ENCODE measurements at places on chromosomes 16 and 17.
A peak's percentile ranks its signal among the peaks of the same experiment; 100 is the strongest.

GRCh38 chr16:49884033-49885015, 28.4 kb upstream of the ZNF423 start:
- DNase-seq: no peak

DNA sequence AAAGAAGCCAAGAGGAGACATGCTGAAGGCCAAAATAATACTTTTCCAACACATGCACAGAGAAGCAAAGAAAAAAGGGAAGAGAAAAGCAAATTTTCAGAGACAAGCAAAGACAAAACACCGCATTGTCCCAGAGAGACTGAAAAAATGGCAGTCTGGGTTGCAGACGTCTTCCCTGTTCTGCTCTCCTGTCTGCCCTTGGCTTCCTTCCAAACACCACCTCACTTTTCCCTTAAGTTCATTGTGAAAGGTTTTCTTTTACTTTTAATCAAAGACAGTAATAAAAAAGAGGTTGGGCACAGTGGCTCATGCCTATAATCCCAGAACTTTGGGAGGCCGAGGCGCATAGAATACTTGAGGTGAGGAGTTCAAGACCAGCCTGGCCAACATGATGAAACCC, 21.2 kb upstream of the VAT1L start:
- DNase-seq: no peak

DNA sequence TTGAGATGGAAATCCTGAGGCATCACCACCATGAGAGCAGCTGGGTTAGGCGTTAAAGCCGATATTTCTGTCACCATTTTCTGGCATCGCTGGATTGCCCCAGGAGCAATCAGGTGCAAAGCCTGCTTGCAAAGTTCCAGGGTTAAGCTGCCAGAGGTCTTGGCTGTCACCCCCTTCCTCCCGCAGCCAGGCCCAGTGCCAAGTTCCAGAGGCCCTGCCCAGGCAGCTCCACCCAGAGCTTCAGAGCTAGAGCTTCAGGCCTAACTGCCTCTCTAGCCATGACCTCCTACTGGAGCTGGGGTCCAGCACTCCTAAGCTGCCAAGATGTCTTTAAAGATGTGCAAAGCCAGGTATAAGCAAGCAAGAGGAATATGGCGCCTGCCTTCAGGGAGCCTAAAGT, 8.8 kb upstream of the TMEM238L start:
- DNase-seq: no peak

GRCh38 chr16:57518520-57518919, 17.9 kb downstream of the CCDC102A start:
- DNase-seq: no peak

DNA sequence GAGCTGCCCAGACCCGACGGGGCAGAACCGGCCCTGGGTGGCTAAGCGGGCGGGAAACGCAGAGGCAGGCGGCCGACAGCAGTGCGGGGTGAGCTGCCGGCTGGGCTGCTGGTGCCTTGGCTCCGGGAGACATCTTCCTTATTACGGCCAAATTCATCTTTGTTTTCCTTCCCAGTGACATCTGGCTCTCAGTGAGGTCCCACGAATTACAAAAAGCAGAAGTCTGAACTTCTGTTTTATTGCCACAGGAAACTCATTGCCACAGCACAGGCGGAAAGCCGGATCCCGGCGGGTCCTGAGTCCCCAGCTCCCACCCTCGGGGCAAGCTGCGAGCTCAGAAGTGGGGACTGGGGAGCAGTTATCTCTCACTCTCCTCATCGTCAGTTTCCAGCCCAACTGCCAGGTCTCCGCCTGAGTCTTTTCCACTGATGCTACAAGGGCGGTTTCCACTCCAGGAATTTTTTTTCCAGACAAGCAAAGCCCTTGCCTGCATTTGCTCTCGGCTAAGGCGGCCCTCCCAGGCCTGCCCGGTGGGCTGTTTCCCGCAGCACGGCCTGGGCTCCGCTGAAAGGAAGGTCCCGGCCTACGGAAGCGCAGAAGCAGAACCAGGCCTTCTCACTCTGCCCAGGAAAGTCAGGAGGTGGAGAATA, 40.3 kb downstream of the CBFA2T3 start:
- no peak for DNase-seq

DNA sequence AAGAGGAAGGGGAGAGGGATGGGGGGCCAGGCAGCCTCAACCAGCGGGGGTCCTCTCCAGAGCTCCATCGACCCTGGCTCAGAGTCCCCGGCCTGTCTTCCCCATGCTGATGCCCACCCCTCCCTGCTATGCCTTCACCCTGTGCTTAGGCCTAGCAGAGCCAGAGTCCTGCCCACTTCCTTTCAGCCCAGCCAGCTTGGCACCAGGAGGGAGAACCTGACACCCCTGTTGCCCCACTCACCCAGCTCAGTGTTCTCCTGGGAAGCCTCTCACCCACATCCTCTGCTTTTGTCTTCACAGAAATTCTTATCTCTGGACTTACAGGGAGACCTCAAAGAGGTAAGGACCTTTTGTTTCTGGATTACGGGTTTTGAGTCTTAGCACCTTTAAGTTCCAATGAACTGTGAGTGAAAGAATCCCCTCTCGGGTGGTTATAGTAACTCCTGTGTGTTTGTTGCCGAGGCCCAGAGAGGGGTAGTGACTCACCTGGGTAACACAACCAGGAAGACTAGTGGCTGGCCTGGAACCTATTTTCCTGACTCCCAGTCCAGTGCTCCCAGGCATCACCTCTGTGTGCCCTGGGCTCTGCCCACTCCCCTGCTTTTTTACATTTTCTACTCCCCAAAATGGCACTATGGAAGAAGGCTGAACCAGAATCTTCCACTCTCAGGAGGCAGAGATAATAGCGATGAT, 53.3 kb downstream of the CES1 start:
- no peak for DNase-seq

GRCh38 chr16:81449899-81450608, 5.4 kb downstream of the CMIP start:
- no peak for DNase-seq

GRCh38 chr17:497241-498034, 144.8 kb upstream of the RPH3AL start:
- no peak for DNase-seq

DNA sequence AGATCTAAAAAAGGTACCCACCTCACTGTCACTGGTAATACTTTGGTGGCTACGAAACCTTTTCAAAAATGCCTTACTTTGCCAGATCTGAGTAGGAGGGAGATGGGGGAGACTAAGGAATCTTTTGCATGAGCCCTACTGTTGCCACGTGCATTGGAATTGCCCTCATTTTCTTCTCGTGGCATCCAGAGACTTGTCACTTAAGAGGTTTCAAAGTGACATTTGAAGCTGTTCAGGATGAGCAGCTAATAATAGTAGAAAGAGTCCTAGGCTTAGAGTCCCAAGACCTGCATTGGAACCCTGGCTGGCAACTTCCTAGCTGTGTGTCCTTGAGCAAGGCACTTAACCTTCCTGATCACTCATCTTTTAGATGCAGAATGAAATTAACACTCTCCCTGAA, 43.5 kb downstream of the GPRC5B start:
- DNase-seq: no peak

GRCh38 chr16:88389621-88390160, 6.9 kb downstream of the ZNF469 start:
- DNase-seq: no peak

DNA sequence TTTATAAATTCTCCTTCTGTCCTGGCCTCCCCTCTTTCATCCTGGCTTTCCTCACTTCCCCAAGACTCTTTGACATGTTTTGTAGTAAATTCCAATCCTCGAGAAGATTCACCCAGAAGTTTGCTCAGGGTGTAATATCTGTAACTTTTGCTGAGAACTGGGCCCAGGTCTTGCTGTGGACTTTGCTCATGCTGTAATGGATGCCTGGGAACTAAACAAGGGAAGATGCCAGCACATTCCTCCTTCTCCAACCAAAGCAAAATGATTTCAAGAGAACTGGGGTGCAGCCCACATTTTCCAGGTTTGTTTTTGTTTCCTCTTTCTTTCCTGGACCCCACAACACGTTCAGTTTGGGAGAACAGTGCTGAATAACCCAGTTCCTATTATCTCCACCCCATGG, 6.6 kb upstream of the SALL1 start:
- DNase-seq: no peak

GRCh38 chr16:27129401-27129800, 62.7 kb downstream of the C16orf82 start:
- DNase-seq: no peak

DNA sequence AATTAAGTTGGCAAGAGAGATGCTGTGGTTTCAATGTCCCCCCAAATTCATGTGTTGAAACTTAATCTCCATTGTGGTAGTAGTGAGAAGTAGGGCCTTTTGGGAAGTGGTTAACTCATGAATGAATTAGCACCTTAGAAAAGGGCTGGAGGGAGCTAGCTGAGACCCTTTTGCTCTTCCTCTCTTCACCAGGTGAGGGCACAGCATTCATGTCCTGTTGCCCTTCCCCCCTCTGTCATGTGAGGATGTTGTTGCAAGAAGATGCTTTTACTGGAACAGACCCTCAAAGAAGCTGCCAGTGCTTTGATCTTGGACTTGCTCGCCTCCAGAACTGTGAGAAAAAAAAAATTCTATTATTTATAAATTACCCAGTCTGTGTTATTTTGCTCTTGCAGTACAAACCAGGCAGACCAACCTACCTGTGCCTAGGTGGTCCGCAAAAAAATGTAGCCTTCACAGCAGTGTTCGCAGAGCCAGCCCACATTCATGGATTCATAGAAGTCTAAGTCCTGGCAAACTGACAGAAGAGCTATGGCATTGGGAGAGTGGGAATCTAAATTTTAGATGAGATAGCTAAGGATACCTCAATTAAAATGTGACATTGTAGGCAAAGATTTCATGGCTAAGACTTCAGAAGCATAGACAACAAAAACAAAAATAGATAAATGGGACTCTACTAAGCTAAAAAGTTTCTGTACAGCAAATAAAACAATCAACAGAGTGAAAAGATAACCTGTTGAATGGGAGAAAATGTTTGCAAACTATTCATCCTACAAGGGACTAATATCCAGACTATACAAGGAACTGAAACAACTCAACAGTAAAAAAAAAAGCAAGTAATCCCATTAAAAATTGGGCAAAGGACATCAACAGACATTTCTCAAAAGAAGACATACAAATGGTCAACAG, 32.0 kb upstream of the ABCA5 start:
- DNase-seq: no peak

- peak; percentile 74 for DNase-seq
Observed at GRCh38 chr17:78865682-78866390, 25.2 kb upstream of the USP36 start.

GRCh38 chr16:12412890-12413289, 390.8 kb downstream of the CPPED1 start:
- DNase-seq: no peak

- peak; percentile 94 for DNase-seq
Observed at GRCh38 chr16:84618581-84619460, 943 bp upstream of the COTL1 start.

DNA sequence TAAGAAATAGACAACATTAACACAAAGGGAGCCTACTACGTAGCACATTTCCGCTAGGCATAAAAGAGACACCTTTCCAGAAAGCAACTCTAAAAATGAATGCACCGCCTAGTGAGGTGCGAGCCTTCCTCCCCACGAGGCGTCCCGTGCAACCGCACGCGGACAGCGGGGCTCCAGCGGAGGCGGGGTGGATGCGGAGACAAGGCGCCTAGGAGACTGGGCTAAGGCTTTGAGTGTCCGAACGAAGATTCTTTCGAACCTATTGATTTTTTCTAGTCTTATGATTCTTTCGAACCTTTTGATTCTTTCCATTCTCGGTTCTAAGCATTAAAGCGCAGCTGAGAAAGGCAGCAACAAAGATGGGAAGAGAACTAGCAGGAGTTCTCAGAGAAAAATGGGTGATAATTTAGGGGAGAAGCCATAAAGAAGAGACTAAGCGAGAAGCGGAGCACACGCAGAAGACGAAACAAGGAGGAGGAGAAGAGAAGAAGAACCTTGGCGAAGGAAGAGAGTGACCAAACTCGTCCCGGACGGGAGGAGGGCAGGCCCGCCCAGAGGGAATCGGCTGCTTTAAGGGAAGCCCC, 394 bp upstream of the CPD start:
- DNase-seq: no peak

DNA sequence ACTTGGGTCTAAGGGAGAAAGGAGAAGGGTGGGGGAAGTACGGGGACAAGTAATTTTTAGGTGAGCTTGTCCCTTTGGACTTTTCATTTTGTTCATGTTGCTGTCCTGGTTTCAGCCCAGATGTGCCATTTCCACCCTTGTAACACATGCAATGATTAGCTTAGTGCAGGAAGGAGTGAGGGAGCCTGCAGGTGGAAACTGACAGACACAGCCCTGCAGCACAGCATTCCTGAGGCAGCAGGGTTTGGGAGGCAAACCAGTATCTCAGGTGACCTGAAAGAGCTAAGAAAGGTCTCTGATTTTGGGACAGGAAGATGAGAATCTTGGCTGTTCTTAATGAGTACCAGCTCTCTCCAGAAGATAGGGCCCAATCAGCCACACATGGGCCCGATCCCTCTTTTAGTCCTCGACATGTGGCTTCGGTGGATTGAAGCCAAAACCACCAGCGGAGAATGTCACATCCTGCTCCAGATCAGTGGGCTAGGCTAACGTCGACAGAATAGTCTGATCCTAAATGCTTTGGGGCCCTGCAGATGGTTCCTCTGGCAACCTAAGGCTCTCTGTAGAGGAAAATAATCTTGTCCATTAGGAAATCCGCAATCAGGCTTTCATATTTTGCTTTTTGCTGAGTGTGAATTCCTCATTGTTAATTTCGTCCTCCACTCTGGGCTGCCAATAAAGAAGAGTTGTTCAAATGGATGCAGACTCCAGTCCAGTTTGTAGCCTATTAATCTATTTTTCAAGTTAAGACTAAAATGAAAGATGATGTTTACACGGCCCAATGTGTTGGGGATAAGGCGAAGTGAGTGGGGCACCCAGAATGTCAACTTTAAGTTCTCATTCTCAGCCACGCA, 3.8 kb upstream of the RNF157 start:
- DNase-seq: no peak

DNA sequence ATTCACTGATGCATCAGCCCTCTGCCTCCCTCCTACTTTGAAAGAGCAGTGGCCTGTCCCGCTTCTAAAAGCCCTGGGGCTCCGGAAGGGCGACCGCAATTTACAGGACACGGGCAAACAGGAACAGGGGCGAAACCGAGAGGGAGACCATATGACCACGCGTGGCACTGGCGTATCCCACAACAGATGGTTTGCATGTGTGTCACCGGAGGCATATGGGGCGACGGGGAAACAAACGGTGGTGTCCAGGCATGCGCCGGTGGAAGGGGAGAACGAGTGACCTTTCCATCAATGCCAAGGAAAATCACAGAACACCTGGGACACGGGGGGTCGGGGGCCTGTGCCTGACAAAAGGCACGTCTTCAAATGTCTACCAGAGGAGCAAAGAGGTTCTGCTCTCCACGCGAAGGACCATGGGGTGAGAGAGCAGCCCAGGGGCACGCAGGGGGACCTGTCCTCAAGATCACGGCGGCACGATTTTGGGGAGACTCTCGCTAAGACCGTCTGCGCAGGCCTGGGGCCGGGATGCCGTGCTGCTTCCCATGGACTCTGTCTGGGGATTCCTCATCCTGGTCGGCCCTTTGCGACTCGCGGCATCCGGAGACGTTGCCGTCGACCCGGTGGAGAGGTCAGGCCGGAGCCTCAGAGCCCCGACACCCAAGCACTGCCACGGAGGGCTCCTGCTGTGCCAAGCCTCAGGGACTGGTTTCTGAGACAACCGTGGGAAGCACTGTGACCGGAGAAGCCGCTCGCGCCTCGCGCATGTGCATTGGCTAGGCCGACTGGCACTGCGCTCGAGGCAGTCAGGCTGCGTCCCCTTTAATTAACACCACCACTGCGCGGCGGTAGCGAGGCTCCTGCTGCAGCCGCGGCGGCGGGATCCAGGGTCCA, 12.8 kb upstream of the KCNJ18 start:
- DNase-seq: no peak

GRCh38 chr16:8641671-8642070, 20.2 kb downstream of the METTL22 start:
- DNase-seq: no peak

GRCh38 chr16:2085669-2086068, 37.9 kb downstream of the TSC2 start:
- DNase-seq: no peak

All from brain microvascular endothelial cell (primary cell).